Epithelial cell of alveolus of lung (primary cell): ENCODE measurements at places on chromosomes 1 and 21. TPM values are rescaled to one million over a fixed set of nuclear protein-coding genes. Genes with fewer than 3 reads are reported as not detected.

The KLF17 gene
- total RNA-seq: not detected in 2 replicates

The SPRR5 gene
- total RNA-seq: not detected in 2 replicates

The VWA1 gene
- 30.5 and 35.1 TPM in 2 replicates for total RNA-seq

The REG4 gene
- total RNA-seq: not detected in 2 replicates

The AK5 gene
- 3.4 and 14.7 TPM in 2 replicates for total RNA-seq

The CD244 gene
- not detected in 2 replicates for total RNA-seq

The AMY1B gene
- not detected in 2 replicates for total RNA-seq

The INAVA gene
- 3.0 and 5.7 TPM in 2 replicates for total RNA-seq

The BTBD8 gene
- total RNA-seq: 3.9 and 4.9 TPM in 2 replicates

The C8A gene
- not detected in 2 replicates for total RNA-seq

The AMPD1 gene
- not detected in 2 replicates for total RNA-seq

The OLIG2 gene
- total RNA-seq: not detected in 2 replicates

The SLC22A15 gene
- 0.32 and 1.9 TPM in 2 replicates for total RNA-seq

The ADGRL4 gene
- total RNA-seq: 3.8 and 22.1 TPM in 2 replicates
